ENCODE measurements at places on chromosomes 1 and 21. TPM values are rescaled to one million over a fixed set of nuclear protein-coding genes. Genes with fewer than 3 reads are reported as not detected.

ADAM30 gene
- total RNA-seq: not detected

PCAT6 gene
- total RNA-seq: not detected

CRP gene
- total RNA-seq: not detected

SIM2 gene
- total RNA-seq: 20.5 TPM

CFAP107 gene
- 0.12 TPM for total RNA-seq
